ENCODE measurements at places on chromosomes 6 and 20.
A peak's percentile ranks its signal among the peaks of the same experiment; 100 is the strongest.

DNA sequence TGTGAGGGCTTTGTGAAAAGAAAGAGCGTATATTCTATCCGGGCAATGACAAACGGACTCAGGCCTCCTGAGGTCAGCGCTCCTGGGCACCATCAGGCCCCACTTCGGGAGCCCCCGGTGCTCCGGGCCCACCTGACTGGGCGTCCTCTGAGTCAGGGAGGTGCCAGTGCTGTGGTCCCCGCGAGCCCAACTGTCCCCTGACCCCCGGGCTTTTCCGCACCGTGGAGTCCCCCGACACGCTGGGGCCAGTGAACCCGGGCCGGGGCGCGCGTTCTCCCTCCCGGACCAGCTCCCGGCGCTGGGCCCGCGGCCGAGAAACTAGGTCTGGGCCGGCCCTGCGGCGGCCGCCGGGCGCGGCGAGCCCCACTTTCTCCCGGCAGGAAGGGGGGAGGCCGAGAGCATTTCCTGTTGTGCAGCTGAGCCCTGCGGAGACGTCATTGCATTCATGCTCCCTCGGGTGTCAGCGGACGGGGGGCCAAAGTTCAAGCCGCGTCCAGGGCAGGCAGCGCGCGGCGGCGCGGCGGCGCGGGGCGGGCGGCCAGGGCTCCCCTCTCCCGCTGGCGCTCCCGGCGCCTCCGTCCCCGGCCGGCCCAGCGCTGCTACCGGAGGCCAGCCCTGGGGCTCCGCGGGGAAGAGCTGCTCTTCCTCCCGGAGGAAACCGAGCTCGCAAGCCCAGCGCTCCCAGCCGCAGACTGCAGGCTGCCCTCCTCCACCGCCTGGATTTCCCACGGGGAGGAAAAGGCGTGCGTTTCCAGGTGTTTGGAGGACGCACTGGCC, 18.3 kb downstream of the HIVEP2 start:
- peak; percentile 86 for DNase-seq

- DNase-seq: no peak
These were observed 60.2 kb downstream of the F13A1 start for GRCh38 chr6:6260196-6260722.

GRCh38 chr20:25344634-25345033, 46.0 kb downstream of the ABHD12 start:
- DNase-seq: no peak

DNA sequence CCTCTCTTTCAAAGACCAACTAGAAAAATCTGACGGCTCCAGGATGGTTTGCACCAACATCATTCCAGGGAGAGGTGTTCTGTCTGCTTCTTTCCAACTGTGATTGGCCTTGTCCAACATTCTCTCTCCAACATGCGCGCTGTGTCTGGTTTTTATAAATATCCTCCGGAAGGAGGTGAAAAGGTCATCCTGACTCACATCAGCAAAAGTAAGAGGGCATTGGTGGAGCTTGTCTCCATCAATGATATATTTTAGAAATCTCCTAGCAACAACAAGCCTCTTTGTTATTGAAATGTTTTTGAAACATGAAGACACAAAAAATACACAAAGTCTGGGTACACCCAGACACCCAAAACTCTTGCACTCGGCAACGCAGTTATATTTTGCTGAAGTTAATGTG, 475.3 kb upstream of the JARID2 start:
- no peak for DNase-seq

DNA sequence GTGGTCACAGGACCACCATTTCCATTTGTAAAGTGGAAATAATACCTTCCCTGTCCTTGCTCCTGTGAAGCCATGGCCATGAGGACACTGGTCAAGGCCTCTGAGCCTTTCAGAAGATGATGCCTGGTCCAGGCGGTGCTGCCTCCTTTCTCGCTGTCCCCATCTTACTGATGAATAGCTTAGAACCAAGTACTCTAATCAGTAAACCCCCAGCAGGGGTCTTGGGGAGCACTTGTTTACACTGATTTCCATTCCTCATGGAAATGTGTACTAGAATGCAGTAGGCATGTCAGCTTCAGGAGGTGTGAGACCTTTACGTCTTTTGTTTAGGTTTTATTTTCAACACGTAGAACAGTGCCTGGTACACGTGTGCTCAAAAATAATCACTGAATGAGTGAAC, 75.1 kb downstream of the DZANK1 start:
- no peak for DNase-seq
